ENCODE measurements at places on chromosomes 1 and 21.

- DNase-seq, result peak; percentile 78
Observed at GRCh38 chr1:228416217-228416933, at the start of gene TRIM17. Gene TRIM17 (minus strand): TSS chr1:228416861. CDS start chr1:228415072, 1,789 bp downstream.

DNA sequence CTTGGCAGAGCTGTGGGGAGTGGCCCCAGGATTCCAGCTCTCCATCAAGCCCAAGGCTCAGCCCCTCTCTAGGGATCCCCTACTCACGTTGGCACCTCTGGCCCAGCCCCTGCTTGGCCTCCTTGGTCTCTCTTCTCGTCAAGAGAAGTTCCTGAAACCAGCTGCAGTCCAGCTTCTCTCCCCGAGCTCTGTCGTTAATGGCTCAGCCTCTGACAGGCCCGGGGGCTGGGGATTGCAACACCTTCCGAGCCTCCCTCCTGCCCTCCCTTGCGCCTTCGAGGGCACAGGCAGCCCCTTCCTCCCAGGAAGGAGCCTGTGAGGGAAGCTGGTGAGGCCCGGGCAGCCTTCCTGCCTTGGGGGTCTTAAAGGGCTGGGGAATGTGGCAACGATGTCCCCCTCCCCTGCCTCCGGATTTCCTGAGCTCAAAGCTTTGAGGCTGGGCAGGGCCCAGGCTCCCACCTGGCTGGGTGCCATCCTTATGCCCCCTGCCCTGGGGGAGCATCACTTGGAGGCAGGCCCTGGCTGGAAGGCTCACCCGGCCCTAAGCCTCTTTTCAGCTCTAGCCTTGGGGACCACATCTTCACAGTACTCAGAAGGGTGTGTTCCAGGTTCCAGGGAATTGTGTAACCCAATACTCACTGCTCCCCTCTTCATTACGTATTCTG is at the start of gene CSF3R:
CSF3R (minus strand) TSS at position 190 of the 665 bp plus-strand sequence. CDS start 3,417 bp downstream, outside the sequence.
- DNase-seq, result no peak

DNA sequence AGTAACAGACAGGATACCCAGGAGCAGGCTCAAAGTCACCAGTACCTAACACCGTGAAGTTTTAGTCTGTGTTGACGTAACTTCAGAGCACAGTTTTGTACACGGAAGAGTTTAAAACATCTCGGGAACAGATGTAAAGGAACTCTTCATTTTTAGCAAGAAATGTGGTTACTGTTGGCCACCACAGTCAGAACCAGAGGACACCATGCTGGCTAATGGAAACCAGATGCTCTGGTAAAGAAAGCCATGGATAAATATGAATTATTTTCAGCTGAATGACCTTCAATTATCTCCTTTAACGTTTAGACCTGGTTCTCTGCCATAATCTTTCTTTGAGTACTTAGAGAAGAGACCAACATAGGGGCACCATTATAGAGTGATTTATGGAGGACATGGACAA is 115.9 kb downstream of the NTMT2 start:
- no peak for DNase-seq

GRCh38 chr1:8293118-8293517 is 24.8 kb upstream of the SLC45A1 start:
- no peak for DNase-seq

GRCh38 chr1:228958741-228959140 is 223.5 kb downstream of the RHOU start:
- no peak for DNase-seq

GRCh38 chr1:18635891-18636595 is 5.4 kb downstream of the PAX7 start:
- DNase-seq, result no peak

DNA sequence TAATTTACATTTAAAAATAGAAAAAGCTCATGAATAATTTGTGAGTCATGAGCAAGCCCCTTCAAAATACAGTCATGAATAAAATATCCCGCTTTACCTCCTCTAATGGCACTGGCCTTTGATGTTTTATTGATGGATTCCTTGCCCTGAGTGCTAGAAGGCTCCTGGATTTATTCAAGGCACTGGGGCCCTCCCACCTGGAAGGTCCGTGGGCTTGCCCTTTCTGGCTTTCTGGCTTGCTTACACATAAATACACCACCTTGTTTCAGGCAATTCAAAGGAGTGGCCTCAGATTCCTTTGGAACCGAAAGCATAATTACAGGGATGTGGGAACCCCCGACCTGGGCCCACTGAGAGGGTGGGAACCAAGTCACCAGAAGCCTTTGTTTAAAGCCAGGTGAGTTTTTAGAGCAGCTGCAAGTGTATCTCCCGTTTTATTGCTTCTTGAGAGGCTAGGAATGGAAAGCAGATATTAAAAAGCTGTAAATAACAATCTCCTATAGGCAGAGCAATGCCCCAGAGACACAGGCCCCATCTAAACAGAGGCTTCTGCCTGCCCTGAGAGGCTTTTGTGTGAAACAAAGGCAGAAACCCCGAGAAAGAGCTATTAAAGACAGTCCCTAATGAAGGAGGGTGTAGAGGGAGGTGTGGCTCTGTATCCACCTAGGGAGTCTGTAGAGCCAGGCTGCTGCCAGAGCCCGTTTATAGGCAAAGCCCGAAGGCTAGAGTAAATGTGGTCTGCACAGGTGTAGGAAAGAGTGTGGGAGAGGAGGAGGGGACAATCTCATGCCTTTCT is 126.4 kb downstream of the FAM78B start:
- DNase-seq, result peak; percentile 29

- DNase-seq, result peak; percentile 91
Observed at GRCh38 chr1:47231301-47232186, 481 bp downstream of the TAL1 start.

DNA sequence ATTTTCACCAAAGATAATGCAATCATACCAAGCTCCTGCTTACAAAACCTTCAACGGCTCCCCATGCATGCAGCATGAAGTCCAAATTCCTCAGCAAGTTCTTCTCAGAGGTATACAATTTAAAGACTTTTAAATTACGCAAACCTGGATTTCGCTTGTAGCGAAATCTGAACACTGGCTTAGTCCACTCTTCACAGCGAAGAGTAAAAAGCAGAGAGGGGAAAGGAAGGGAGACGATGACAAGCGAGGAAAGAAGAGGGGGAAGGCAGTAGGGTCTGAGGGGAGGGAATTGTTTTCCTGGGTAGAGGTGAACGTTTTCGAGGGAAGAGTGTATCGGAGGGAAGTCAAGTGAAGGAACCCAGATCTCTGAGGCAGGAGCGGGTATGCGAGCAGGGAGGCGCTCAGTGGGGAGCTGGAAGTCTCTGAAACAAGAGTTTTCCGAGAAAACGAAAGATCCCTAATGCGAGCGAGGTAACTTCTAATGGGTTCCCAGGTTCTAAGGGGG is 790 bp downstream of the TESK2 start:
- no peak for DNase-seq

- DNase-seq, result no peak
Observed at GRCh38 chr1:222543817-222544216, 4.1 kb downstream of the HHIPL2 start.

DNA sequence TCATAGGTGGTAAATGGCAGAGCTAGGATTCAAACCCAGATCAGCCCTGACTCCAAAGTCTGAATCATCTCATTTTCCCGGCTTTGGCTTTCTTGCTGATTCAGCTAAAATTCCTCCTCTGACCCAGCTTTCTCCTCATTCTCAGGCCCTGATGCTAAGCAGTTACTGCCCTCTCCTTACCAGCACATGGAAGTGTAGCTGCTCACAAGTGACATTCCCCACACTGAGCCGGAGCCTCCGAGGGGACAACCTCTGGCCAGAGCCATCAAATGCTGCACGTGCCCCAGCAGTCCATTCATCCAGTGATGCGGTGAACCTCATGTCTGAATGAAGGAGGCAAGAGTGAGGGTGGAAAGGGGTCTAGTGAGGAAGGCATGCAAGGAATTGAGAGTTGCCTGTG is 11.1 kb downstream of the ITGA10 start:
- DNase-seq, result no peak

DNA sequence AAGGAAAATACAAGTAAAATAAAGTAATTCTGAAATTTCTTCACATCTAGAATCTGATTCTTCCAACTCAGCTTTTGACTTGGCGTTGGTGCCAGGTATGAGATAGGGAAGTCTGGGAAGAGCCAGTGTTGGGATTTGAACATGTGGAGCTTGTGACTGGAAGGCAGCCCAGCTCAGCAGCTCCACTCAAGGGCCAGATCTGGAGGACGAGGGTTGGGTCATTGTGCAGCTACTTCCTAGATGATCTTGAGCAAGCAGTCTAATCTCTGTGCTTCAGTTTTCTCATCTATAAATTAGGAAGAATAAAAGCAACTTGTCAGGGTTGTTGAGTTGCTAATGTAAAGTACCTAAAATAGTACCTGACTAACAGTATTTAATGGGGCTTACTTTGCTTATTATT is 5.0 kb downstream of the ADARB1 start:
- DNase-seq, result no peak

DNA sequence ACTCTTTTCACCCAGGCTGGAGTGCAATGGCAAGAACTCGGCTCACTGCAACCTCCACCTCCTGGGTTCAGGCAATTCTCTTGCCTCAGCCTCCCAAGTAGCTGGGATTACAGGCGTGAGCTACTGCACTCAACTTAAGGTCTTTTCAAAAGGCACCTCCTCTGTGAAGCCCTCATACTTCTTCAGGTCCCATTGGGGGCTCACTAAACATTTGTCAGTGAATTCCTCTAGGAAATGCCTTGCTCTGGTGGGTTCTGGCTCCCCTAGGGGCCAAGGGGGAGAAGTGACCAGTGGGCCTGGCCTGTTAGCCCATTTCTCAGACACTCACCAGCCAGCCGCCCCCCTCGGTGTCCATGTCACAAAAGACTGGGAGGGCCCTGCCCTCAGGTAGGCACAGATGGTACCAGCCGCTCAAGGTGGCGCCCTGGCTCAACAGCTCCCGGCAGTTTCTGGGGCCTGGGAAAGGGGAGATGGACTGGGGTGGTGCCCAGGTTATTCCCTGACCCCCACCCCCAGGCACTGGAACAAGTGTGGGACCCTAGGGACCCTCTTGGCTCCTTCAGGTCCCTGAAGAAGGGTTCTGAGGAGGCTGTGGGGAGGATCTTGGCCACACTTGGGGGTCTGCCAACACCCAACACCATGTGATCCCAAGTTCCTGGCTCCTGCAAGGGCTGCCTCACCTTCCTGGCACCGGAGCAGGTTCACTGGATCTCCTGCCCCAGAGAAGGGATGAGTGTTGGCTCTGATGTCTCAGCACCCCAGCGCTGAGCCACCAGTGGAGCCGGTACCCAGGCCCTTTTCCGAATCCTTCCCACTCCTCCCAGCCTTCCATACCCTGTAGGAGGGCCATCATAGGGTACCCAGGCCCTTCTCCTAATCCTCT is 1.6 kb downstream of the FCN3 start:
- DNase-seq, result no peak

DNA sequence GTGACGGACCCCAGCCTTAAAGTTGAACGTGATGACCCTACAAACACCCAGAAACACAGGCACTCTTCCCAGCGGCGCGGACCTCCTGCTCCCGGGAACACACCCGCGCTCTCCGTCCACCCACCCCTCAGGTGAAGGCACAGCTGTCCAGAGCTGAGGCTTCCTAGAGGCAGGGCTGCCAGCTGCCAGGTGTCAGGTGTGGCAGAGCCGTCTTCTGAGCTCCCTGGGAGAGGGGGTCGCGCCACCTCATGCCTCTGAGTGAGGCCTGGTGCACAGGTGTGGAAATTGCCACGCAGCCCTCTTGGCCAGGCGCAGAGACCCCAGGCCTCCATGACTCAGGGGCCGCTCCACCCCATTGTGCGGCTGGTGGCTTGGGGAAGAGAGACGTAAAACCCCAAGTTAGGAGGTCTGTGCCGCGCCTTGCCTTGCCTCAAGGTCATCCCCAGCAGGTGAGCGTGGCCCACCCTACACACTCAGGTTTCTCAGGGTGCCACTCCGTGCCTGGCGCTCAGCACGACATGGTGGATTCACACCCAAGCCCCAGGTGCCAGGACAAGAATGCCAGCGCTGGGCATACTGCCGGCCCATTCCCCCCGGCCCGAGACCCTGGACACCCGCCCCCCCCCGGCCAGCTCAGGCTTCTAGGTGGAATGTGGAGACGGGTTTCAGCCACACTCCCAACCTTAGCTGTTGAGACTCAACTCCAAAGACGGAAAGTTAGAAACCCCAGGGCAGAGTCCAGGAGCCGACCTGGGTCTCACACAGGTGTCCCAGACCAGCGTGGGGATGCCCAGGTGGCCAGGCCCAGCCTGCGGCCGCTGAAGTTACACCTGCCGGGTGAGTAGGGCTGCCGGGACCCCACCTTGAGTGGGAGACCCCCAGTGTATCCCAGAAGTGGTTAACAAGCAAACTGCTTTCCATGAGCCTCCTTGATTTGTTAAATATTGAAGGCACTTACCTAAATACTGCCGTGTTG is 8.4 kb downstream of the FAAP20 start:
- DNase-seq, result no peak

- no peak for DNase-seq
Observed at GRCh38 chr1:154141240-154141639, 13.6 kb downstream of the NUP210L start.

DNA sequence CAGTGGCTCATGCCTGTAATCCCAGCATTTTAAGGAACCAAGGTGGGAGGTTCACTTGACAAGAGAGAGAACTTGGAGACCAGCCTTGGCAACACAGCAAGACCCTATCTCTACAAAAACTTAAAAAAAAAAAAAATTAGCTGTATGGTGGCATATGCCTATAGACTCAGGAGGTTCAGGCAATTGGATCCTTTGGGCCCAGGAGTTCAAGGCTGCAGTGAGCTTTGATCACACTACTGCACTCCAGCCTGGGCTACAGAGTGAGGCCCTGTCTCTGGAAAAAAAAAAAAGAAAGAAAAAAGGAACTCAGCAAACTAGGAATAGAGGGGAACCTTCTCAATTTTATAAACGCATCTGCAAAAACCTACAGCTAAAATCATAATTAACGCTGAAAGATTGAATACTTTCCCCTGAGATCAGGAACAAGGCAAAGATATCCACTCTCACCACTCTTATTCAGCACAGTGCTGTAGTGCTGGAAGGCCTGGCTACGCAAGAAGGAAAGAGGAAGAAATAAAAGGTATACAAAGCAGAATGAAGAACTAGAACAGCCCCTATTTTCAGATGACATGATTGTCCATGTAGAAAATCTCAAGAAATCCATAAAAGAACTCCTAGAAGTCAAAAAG is 21.6 kb downstream of the HSF2BP start:
- DNase-seq, result no peak

DNA sequence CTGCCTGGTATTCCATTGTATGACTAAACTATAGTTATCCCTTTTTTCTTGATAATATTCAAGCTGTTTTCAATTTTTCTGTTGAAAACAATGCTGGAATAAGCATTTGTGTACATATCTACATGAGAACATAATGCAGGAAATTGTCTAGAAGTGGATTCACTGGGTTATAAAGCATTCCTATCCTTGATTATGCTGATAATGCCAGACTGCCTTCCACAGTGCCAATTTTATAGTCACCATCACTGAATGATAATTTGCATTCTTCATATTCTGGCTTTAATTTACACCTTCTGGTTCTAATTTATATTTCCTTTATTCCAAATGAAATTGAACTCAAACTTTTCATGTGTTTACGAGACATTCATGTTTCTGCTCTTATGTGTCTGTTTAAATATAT is 651.0 kb upstream of the PLXNA2 start:
- DNase-seq, result no peak

GRCh38 chr21:17775431-17776126 is 43.6 kb downstream of the C21orf91 start:
- DNase-seq, result no peak

- no peak for DNase-seq
Observed at GRCh38 chr1:59569198-59569597, 245.6 kb upstream of the HOOK1 start.

GRCh38 chr1:231849981-231850380 is 223.4 kb downstream of the DISC1 start:
- no peak for DNase-seq

- no peak for DNase-seq
Observed at GRCh38 chr1:212254853-212255363, 30.3 kb upstream of the PPP2R5A start.

- no peak for DNase-seq
Observed at GRCh38 chr1:53548031-53548491, 88.9 kb downstream of the DMRTB1 start.

- DNase-seq, result no peak
Observed at GRCh38 chr1:107123741-107124140, 17.1 kb upstream of the NTNG1 start.
